Hematopoietic multipotent progenitor cell treated with erythropoietin and hydrocortisone succinate and interleukin-3 and kit ligand, for 17 days (in vitro differentiated cells): ENCODE measurements at places on chromosomes 6 and 20.
A peak's percentile ranks its signal among the peaks of the same experiment; 100 is the strongest.

DNA sequence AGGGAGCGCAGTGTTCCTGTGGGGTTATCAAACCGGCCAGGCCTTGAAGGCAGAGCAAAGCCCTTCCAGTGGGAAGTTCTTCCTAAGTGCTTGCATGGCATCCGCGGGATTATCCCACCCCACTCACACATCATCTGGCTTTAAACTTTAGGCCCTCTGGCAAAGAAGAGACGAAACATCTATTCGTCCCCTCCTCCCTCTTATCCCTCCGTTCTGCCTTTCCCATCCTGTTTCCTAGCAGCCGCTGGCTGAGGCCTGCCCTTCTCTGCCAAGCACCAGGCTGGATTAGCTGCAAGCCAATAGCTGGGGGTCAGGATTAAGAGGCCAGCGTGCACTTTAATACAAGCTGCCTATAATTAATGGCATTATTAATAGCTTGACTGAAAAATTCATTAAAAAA is 621.0 kb downstream of the PKHD1 start:
- no peak for DNase-seq

DNA sequence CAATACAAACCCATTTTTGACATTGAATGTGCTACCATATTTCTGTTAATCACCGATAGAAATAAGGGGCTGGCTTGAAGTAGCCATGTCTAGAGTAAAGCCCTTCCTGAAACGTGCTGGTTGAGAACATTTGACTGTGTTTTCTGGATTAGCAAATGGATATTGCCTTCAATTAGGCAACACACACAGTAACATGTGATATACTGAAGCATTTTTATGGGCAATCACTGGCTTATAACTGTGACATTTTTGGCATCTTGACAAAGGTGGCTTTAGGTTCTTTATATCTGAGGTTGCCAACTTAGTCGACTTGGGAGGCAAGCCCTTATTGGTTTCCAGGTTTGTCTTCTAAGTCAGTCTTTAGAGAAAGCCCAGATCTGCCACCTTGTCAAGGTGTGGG is 292.9 kb downstream of the BTBD3 start:
- DNase-seq: no peak

DNA sequence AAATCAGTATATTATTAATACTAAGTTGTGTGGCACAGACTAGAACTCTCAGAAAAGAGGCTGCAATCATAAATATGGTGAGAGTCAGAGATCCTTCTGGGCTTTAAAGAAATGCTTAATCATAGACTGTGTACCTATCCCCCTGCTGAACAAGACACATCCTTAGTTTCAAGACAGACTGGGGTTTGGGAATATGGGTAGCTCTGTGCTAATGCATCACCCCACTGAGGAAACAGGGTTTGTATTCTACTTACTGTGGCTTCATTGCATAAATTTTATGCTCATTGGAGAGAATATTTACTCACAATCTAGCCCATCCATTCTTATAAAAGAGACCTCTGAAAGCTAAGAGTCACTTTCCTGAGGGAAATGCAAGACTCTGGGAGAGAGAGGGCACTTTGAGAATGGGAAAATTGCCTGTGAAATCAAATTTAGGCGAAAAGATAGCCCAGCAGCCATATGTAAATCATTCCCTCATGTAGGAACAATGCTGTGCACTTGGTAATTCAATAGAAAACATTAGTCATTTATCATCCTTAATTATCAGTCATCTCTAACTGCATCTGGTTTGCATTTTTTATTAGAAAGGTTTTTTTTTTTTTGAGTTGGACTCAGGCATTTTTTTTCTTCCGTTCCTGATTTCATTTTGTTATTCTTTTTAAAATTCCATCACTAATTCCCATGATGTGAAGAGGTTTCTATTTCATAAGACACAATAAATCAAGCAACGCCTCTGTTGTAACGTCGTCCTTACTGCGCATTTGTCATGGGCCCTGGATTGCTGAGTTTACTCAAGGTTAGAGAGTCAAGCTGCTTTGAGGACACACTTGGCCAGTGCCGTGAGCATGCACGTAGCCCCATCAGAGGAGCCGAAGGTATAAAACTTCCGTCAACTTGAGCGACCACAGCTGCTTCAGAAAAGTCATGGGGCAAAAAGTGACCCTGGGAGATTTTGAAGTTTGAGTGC is 91.8 kb downstream of the TRMT11 start:
- DNase-seq: no peak

- DNase-seq: no peak
These were observed 16.6 kb downstream of the DSE start for GRCh38 chr6:116387374-116387773.

GRCh38 chr20:36808317-36809257 is 35.0 kb upstream of the DSN1 start:
- peak; percentile 94 for DNase-seq

GRCh38 chr6:132236281-132236680 is 165.0 kb downstream of the MOXD1 start:
- no peak for DNase-seq

- no peak for DNase-seq
These were observed 301.7 kb upstream of the ZFP64 start for GRCh38 chr20:52493171-52493721.

GRCh38 chr6:39361657-39362486 is 39.4 kb upstream of the KCNK16 start:
- DNase-seq: peak; percentile 5

- DNase-seq: no peak
These were observed 3.8 kb downstream of the COL12A1 start for GRCh38 chr6:75201901-75202672.

GRCh38 chr20:24531202-24531601 is 61.8 kb downstream of the SYNDIG1 start:
- DNase-seq: no peak

DNA sequence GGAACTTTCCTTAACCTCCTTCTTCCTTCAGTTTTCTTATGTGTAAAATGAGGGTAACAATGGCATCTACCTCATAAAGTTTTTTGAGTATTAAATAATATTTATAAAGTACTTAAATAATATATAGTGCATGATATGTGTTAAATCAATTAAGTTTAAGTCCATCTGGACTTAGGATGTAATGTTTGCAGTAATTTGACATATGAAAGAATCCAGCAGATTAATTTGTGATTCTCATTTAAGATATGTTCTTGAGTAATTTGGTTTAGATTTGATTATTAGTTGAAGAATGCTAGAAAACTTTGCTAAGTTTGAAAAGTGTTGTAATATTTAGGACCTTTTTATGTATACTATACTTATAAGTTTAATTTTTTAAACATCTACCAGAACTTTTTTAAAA is 18.1 kb downstream of the KCTD20 start:
- no peak for DNase-seq

DNA sequence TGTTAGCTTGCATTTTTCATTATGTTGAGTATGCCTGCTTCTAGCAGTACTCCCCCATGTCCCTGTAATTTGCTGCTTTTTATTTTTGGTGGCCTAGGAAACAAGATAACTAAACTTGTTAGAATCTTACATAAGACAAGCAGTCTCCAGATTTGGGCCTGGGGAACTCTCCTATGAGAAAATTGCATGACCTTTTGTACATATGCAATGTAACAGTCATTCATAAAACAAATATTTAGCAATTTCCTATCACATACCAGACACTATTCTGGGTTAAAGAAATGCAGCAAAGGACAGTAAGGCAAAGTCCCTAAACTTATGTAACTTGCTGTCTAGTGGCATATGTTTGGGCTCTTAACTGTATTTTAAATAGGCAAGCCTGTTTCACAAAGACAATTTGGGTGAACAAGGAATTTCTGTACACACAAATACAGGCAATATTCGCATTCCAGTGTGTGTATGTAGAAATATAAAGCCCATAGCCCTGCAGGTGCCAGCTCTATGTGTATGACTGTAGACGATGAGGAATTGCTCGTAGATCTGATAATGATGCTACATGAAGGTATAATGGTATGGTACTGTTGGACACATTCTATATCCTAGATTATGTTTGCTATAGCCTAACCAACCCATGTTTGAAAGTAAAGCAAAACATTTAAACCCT is 305.2 kb upstream of the CITED2 start:
- no peak for DNase-seq

- no peak for DNase-seq
These were observed 3.0 kb upstream of the GCM1 start for GRCh38 chr6:53151676-53152075.

- DNase-seq: no peak
These were observed 69.6 kb downstream of the GMDS start for GRCh38 chr6:2175825-2176224.

GRCh38 chr6:21767891-21768648 is 174.5 kb downstream of the SOX4 start:
- DNase-seq: no peak

DNA sequence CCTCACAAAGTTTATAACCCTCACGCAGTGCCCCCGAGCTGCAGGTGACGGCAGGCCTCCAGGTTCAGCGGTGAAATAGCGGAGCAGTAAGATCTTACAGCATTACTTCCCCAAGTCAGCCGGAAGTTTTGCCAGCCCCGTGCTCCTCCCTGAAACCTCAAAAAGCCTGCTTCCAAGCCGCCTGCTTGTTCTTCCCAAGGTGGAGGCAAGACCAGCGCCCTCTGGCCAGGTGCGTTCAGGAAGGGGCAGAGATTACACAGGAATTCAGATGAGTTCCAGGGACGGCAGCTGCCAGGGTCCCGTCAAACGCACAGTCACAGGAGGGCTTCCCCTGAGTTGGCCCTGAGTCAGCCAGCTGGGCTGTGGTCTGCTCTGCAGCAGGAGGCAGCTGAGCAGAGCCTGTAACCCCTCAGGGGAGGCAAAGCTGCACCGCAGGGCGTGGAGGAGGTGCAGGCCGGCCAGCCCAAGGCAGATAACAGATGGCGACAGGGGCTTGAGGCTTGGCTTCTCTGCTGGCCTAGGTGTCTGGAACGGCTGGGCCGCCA is 124.1 kb upstream of the RPS6KA2 start:
- DNase-seq: no peak

DNA sequence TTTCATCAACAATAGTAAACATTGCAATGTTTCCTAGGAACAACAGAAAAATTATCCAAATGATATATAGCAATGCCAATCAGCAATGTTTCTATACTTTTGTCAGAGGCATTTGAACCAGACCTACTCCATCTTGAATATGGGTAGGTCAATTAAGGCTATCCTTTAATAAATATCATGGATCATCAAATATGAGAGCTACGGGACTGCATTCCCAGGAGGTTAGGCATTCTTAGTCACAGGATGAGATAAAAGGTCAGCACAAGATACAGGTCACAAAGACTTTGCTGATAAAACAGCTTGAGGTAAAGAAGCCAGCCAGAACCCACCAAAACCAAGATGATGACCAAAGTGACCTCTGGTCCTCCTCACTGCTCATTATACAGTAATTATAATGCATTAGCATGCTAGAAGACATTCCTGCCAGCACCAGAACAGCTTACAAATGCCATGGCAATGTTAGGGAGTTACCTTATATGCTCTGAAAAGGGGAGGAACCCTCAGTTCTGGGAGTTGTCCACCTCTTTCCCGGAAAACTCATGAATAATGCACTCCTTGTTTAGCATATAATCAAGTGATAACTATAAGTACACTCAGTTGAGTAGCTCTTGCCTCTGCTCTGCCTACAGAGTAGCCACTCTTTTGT is 8.6 kb upstream of the SERPINB6 start:
- DNase-seq: no peak

- no peak for DNase-seq
These were observed 23.2 kb upstream of the FAM135A start for GRCh38 chr6:70390067-70390466.

DNA sequence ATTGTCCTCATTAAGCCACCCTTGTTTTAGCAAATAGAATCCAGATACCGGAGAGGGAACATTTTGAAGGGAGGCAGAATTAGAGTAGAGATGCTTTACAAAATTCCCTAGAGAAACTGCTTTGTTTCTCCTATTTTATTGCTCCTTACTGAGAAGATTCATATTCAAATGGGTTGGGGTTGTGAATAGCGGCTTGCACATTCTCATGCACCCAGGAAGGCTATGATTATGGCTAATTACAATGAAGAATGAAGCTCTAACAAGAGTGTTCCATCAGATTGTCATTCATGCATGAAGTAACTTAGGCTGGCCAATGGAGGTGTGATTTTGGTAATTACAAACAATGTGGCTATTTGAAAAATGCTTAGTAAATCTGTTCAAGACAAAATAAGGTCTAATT is 129.6 kb downstream of the PACRG start:
- DNase-seq: no peak

DNA sequence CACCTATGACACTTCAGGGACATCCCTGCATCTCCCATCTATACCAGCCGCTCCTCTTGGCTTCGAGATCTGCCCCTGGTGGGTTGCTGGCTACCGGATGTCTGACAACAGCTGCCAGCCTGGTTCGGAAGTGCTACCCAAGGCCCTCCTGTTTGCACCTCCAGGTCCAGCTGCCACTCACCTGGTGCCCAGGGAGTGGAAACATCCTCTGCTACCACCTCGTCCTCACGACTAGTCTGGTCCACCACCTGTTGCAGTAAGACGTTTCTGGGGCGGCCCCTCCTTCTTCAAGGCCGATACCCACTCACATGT is 8.3 kb upstream of the PCMTD2 start:
- no peak for DNase-seq

DNA sequence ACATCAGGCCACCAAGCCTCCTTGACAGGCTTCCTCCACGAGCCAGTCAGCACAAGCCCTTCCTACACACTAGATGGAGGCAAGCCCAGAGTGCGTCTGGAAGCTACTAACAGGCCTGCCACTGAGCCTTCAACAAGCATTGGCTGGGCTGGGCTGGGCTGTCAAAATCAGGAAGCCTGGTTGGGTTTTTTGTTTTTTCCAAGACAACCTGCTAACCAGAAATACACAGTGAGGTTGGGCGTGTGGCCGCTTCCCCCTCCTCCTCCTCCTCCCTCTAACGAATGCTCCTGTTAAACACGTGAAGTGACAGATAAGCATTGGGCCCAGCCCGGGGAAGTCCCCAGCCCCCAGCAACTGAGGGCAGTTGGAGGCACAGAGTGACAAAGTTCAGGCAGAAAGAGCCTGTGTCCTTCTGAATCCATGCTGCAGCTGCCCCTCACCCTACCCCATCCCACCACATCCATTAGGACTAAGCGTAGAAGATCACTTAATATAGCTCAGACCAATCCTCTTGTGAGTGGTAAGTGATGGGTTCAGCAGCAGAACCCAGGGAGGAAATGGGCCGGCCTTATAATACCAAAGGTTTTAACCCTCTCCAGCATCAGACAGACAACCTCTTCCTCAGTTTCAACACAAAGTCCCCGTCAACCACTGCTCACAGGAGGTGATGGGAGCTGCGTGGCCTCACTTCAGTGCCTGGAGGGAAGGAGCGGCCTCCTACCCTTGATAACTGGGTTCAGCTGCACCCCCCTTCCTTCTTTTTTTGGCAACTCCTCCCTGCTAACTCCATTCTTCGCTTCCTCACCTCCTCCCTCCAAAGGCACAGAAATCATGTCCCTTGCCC is 1.1 kb downstream of the NFATC2 start:
- peak; percentile 86 for DNase-seq
